ENCODE measurements at places on chromosomes 7 and 10.

GRCh38 chr7:778271-778967, 51.3 kb upstream of the PRKAR1B start:
- DNase-seq = peak; percentile 35

GRCh38 chr7:27295236-27295635, 52.6 kb downstream of the EVX1 start:
- no peak for DNase-seq

DNA sequence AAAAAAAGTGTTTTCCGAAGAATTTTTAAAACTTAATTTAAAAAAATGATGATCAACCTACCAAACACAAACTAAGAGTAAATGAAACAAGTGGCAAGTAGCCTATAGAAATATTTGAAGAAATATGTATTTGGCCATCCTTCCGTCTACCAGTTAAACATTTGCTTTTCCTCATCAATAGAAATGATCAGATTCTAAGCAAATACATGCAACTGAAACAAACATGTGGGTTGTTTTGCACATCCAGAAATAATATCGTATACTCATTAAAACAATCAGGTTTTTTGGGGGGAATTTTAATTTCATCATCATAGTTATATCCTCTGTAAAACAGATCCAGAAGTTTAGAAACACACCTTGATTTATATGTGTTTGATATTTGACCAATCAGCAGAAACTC, 1011.7 kb downstream of the GATA3 start:
- DNase-seq = no peak

DNA sequence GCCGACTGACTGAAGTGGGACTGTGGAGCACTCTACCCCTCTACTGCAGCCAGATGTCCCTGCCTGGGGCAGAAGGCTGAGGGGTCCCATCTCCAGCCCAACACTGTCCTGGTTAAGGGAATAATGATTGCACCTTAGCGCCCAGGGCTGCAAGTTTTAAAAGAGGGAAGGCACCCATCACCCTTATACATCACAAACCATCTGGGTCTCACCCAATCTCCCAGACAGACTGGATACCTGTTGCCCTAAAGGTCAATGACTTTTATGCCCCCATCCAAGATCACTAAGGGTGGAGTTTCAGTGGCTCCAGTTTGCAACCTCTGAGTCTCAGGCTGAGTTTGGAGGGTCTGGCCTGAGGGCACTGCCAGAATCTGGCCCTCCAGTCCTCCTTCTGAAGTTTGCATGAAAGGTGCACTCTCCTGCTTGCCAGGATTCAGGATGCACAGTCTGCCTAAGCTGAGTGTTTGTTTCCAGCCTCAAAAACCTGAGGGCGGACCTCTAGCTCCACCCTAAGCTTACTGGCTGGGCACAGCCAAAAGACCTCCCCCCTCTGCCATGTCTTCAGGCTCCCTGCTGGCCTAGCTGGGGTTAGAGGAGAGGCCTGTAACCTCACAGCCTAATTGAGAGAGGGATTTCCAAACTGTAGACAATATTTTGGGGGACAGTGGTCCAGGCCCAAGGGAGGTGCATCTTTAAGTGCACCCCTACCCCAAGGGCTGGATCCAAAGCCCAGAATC, 2.5 kb upstream of the EMX2 start:
- no peak for DNase-seq

GRCh38 chr7:46156086-46156485, 235.0 kb upstream of the IGFBP3 start:
- no peak for DNase-seq

DNA sequence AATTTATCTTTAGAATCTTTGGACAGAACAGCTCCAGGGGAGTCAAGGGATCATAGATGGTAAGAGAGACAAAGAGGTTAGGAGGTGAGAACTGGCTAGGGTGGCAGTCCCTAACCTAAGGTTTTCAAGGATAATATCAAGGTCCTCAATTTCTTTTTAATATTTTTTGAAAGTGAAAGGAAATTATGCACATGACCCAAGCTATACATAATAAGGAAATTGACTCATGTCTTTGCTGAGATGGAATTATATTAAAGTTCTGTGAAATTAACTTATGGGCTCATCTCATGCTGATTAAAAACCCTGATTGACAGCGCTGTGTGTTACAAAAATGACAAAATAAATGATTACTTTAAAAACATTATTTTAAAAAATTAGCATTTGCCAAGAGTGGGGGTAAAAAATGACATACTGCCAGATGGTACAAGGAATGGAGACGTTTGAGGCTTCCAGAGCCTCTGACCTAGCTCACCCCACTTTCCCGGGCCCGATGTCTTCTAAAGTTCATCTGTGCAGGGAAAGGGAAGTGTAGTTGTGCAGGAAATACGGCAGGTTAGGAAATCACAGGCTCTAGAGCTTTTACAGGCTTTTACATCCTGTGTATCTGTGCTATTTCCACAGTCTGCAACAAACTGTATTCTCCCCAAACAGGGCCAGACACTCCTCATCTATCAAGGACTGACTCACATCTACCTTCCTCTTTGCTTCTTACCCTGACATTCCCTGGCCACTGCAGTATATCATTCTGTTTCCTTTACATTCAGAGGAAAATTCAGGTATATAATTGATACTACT, 185.6 kb upstream of the PRSS58 start:
- DNase-seq = peak; percentile 43

DNA sequence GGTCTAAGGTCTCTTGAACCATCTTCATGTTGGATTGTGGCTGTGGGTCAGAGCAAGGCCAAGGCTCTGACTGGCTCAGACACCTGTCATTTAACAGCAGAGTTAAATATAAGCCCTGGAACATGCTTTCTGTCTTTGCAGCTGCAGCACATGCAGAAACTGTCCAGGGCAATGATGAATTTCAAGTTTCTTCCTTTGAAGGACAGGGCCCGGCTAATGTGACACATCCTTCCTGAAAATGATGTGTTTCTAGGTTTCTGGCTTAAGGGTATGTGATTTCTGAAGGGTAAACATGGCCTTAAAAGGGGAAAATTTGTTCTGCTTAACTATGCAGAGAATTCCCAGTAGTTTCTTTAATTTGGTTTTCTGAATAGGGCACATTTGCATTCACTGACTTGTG, 34.0 kb upstream of the SLC35B4 start:
- no peak for DNase-seq

- peak; percentile 28 for DNase-seq
Observed at GRCh38 chr10:100184840-100185239, 989 bp downstream of the ERLIN1 start.

- DNase-seq = no peak
Observed at GRCh38 chr10:103582331-103583123, 89.0 kb downstream of the NEURL1 start.

- no peak for DNase-seq
Observed at GRCh38 chr7:52247518-52247917, 787.9 kb upstream of the POM121L12 start.

DNA sequence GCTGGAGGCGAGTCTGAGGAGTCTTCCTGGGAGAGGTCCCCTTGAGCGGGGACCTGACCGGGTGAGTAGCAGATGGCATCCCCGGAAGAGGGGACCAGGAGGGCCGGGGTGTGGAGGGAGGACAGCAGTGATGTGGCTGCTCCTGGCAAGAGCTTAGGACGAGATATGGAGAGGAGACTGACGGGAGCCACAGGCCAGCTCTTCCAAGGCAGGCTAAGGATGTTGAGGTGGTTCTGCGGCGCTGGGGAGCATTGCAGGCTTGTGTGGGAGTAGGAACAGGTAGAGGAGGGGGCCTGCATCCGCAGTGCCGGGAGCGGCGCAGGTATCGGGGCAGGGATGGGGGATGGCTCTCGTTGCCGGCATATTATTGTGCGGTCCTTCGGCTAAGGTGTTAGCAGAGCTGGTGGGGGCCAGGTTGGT, 76.7 kb upstream of the ANLN start:
- DNase-seq = no peak

GRCh38 chr7:132377703-132378584, 198.3 kb downstream of the PLXNA4 start:
- DNase-seq = no peak

- no peak for DNase-seq
Observed at GRCh38 chr7:105206985-105207384, 181.7 kb downstream of the SRPK2 start.

DNA sequence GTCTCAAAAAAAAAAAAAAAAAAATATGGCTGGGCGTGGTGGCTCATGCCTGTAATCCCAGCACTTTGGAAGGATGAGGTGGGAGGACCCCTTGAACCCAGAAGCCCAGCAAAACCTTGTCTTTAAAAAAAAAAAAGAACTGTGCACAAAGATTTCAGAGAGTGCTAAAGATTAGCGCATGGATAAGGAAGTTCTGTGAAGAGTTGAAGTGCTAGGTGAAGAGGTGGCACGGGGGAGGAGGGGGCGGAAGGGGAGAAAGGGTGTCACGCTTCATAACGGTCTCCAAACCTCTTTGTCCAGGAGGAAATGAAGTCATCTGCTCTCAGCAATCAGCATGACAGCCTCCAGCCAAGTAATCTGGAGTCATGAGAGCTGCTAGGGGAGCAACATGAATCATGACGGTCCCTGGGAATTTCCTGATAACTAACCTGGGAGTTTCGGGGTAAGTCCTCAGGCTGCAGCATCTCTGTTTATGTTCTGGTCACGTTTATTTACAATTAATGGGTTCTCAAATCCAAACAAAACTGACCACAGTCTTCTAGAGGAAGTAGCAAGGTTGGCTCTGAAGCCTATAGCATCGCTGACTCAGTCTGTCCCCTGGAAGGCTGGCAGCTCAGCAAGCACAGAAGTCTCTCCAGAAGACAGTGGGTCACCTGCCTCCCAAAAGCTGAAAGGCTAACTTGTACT, 1.9 kb upstream of the PLAU start:
- peak; percentile 97 for DNase-seq

DNA sequence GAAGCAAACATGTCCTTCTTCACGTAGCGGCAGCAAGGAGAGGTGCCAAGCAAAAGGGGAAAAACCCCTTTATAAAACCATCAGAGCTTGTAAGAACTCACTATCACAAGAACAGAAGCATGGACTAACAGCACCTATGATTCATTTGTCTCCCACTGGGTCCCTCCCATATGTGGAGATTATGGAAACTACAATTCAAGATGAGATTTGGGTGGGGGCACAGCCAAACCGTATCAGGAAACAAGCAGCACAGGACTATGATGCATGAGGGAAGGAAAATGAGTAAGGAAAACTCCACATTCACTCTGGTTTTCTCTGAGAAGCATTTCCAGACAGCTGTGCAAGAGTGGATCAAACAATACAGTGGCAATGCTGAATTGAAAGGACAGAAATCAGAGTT, 81.6 kb downstream of the RSU1 start:
- DNase-seq = no peak

DNA sequence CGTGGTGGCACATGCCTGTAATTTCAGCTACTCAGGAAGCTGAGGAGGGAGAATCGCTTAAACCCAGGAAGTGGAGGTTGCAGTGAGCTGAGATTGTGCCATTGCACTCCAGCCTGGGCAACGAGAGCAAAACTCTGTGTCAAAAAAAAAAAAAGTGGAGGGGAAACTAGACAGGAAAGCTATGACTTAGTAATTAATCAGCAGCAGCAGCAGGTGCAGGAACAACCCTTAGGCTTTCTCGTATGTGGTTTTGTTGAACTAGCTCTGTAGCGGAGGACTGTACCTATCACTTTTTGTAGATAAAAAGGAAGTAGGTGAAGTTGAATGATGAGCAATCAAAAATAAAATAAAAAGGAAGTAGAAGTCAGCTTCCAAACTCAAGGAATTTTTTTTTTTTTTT, 76.9 kb upstream of the KMT2C start:
- DNase-seq = peak; percentile 52

- no peak for DNase-seq
Observed at GRCh38 chr7:134942690-134943466, 43.4 kb upstream of the AGBL3 start.

DNA sequence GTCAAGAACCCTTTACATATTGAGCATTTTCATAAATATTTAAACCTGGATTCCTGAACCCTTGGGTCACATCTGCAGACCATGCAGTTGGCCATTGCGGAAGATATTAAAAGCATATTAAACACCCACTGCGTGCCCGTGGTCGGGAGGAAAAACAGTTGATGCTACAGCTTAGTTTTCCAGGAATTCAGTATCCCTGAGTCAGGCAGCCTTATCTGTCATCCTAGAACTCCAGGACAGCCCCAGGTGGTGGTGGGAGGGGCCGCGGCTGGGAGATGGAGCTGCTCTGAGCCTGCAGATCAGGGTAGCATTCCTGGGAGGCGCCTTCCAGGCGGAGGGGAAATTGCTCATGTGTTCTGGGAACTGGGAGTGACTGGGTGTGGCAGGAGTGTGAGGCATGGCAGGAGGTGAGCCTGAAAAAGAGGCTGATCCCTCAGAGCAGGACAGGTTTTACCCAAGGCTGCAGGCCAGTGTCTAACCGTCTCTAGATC, 222.9 kb upstream of the SH2B2 start:
- DNase-seq = peak; percentile 28

DNA sequence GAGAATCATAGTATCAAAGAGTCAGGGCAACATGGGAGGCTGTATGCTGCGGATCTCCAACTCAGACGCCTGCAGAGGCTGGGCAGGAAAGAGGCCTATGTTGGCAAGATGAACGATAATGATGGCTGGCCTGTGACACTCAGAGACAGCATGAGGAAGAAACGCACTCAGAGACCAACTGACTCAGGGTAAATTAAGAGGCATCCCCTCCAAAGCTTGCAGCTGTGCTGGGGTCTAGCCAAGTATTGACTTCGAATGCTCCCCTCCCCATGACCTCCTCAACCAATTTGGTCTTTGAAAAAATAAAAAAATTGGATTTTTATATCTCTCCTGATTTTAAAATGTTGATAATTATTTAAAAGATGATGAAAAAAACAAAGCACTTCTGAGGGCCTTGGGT, 718.9 kb downstream of the GRID1 start:
- DNase-seq = no peak

- no peak for DNase-seq
Observed at GRCh38 chr10:124535731-124536495, 74.3 kb downstream of the LHPP start.

GRCh38 chr10:36057180-36057579, 415.1 kb upstream of the FZD8 start:
- no peak for DNase-seq

- no peak for DNase-seq
Observed at GRCh38 chr7:145398758-145399157, 562.9 kb upstream of the TPK1 start.

- DNase-seq = no peak
Observed at GRCh38 chr7:85126383-85126782, 60.5 kb downstream of the SEMA3D start.

GRCh38 chr7:45919231-45919784, 1.8 kb downstream of the IGFBP3 start:
- DNase-seq = no peak

- peak; percentile 72 for DNase-seq
Observed at GRCh38 chr7:99080679-99081078, 63.2 kb downstream of the SMURF1 start.

DNA sequence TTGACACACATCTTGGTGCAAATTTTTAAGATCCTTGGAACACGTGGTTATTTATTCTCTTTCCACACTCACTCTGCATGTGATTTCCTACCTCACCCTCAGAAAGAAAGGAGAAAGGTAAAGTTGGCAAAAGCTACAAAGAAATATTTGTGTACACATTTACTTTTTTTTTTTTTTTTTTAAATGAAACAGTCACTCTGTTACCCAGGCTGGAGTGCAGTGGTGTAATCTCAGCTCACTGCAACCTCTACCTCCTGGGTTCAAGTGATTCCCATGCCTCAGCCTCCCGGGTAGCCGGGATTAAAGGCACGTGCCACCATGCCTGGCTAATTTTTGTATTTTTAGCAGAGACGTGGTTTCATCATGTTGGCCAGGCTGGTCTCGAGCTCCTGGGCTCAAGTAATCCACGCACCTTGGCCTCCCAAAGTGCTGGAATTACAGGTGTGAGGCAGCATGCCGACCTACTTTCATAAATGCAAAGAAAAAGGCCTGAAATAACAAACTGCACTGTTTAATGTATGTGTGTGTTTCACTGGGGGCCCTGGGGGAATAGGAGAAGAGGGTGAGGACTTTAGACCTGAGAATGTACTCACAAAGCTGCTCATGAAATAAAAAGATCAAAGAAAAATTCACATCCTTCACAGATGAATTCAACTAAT, 71.6 kb upstream of the GRID1 start:
- no peak for DNase-seq

Data from dermis blood vessel endothelial cell (primary cell).